ENCODE measurements at places on chromosomes 2 and 18.
A peak's percentile ranks its signal among the peaks of the same experiment; 100 is the strongest.

DNA sequence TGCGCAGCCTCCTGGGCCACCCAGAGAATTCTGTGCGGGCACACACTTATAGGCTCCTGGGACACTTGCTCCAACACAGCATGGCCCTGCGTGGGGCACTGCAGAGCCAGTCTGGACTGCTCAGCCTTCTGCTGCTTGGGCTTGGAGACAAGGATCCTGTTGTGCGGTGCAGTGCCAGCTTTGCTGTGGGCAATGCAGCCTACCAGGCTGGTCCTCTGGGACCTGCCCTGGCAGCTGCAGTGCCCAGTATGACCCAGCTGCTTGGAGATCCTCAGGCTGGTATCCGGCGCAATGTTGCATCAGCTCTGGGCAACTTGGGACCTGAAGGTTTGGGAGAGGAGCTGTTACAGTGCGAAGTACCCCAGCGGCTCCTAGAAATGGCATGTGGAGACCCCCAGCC is 11.8 kb upstream of the TTLL4 start:
- no peak for DNase-seq

DNA sequence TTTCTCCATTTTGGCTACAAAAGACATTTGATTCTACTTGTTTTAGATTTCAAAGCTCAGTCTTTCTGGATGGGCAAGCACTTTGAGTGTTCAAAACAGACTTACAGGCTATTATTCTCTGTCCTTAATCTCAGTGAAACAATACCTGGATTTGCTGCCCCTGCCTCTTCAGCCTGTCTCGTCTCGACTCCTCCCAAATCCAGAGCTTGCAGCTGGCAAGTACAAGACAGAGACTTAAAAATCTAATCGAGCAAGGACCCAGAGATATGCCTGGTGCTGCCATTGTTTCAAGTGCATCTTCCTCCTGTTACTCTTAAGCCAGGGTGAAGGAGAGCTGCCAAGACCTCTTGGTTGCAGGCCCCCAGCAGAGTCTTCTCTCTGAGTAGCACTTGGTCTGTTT is 59.2 kb downstream of the LRRC30 start:
- no peak for DNase-seq

- DNase-seq: peak; percentile 65
Measured at GRCh38 chr2:236711440-236711839, 141.8 kb downstream of the ACKR3 start.

DNA sequence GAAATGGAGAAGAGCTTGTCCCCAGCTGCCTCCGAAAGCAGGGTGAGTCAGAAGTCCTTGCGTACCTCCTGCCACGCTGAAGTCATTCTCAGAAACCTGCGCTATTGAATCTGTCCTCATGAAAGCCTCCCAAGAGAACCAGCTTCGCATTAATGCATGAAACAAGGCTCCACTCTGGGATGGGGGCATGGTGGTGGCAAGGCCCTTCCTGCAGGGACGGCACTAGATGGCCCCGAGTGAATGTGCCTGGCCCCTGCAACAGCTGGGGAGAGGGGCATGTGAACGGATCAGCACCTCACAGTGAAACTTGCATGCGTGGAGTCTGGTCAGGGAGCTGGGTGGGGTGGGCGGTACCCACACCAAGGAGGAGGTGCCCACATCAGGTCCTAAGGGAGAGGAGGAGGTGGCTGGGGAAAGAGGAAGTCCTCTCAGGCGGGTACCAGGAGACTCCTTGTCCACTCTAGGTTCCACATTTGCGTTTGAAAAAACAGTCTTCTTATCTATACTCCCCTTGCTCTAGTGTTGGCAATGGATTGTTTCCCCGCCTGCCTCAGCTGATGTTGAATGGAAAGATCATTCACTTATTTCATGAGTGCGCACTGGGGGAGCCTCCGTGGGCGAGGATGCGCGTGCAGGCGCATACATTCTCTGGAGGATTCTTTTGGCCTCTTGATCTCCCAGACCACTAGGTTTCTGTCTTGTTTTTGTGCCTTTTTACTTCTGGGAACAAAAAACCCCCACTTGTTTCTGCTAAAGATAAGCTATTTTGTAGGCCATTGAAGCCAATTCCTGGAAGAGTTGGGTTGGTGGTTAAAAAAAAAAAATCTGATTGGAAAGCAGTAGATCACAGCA is 104.7 kb downstream of the KLHL29 start:
- DNase-seq: peak; percentile 29

- DNase-seq: no peak
Measured at GRCh38 chr2:165373278-165374010, 96.1 kb upstream of the CSRNP3 start.

DNA sequence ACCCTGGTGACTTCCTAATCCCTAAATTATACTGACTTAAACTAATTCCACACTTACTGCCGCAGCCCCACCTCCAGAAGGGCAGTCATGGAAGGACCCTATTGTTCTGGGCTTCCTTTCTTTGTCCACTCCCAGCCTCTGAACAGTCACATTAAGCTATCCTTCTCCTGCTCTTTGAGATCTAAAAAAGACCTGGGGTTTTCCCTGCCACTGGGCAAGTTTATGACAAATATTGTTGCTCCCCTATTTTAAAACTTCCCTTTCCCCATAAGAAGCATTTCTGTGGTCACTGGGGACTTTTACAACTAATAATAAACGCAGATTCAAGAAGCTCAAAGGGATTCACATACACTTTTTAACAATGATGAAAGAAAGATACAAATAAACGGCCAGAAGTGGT is 47.2 kb upstream of the XPO1 start:
- DNase-seq: peak; percentile 83

- no peak for DNase-seq
Measured at GRCh38 chr2:200482194-200482593, 27.7 kb downstream of the KCTD18 start.
